ENCODE measurements at places on chromosomes 4 and X. TPM values are rescaled to one million over a fixed set of nuclear protein-coding genes. Genes with fewer than 3 reads are reported as not detected.

Gene STBD1
- 2.4 TPM for total RNA-seq

Gene CHRDL1
- total RNA-seq: 7.7 TPM

Gene NDNF
- total RNA-seq: 0.12 TPM

Gene POF1B
- not detected for total RNA-seq

Gene IL15
- total RNA-seq: 1.8 TPM

Gene CFAP99
- not detected for total RNA-seq

Gene ARX
- total RNA-seq: not detected

Gene WDFY3
- total RNA-seq: 56.8 TPM

Measured in cardiac ventricle fibroblast (primary cell).